Activated CD4-positive, CD25-positive, alpha-beta regulatory T cell treated with anti-CD3 and anti-CD28 coated beads, Interleukin-2, amount 50 U/mL, for 24 hours (primary cell): ENCODE measurements at places on chromosomes 11 and 22.

GRCh38 chr11:116603728-116604323, 169.0 kb downstream of the BUD13 start:
- ATAC-seq, result no peak

GRCh38 chr11:65843811-65844210, 10.0 kb downstream of the SNX32 start:
- ATAC-seq, result no peak

DNA sequence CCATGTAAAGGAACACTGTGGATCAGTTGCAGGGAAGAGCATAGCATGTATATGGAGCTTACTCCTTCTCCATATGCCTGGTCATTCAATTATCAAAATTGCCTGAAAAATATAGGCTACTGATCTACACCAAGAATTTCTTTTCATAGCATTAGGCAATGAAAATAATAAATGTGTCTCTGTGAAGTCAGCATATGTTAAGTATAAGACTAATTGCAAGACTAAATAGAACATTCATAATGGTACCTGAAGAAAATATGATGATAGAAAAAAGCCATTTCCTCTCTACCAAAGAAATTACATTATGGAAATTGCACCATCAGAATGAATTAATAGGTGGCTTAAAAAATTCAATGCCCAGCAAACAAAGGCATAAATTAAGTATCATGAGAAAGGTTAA, 584.7 kb downstream of the NELL1 start:
- no peak for ATAC-seq

GRCh38 chr11:64862987-64863390, 15.4 kb downstream of the EHD1 start:
- ATAC-seq, result no peak
